ENCODE measurements at places on chromosomes 7 and 10.

GRCh38 chr7:71135116-71135515, 3.2 kb downstream of the GALNT17 start:
- no peak for DNase-seq

GRCh38 chr7:28725911-28726310, 232.2 kb downstream of the TRIL start:
- no peak for DNase-seq

- no peak for DNase-seq
These were observed 33.3 kb downstream of the DDC start for GRCh38 chr7:50531928-50532327.

DNA sequence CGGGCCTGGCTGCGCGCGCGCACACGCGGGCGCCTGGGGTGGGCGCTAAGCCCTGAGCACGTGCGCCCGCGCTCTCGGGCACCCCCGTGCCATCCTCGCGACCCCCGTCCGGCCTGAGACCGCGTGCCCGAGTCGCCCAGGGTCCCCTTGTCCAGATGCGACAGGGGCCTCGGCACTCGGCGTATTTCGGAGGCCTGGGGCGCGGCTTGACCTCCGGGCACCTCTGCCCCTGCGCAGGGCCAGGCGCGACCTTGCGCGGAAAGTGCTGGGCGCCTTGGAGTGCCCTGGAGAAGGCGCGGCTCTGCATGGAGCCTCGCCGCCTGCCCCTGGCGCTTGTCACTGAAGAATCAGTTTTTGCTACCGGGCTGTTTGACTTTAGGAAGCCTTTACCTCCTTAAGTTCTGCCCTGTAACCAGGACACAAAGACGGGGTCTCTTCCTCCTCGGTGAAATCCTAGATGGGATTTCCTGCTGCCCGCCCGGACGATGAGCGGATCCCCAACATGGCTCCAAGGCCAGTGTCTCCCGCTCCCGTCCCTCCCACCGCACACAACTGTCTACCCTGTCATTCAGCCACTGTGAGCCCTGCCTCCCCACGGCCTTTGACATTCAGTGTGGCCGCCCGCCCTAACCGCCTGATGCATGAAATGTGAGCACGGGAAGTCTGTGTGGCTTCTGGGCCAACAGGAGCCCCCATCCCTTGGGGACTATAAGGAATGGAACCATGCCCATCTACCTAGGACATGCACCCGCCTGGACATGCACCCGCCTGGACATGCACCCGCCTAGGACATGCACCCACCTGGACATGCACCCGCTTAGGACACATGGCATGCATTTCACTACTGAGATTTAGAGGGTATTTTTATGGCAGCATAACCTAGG, 1.1 kb upstream of the STK32C start:
- DNase-seq, result no peak

DNA sequence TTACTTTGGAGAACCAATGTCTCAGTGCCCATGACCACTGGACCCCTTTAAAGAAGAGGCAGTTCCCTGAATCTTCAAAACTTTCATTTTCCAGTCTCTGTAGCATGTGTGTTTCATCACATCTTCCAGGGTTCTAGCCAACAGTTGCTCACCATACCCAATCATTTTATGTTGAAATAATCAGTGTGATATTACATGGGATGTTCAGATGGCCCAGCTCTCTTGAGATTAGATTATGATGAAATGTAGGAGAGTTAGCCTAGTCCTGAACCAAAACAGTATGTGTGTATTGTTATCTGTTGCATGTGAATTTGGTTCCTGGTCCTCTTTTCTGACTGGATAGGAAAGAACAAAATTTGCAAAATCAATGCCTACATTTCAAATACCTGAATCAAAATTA, 144.5 kb downstream of the ANKRD7 start:
- DNase-seq, result no peak

DNA sequence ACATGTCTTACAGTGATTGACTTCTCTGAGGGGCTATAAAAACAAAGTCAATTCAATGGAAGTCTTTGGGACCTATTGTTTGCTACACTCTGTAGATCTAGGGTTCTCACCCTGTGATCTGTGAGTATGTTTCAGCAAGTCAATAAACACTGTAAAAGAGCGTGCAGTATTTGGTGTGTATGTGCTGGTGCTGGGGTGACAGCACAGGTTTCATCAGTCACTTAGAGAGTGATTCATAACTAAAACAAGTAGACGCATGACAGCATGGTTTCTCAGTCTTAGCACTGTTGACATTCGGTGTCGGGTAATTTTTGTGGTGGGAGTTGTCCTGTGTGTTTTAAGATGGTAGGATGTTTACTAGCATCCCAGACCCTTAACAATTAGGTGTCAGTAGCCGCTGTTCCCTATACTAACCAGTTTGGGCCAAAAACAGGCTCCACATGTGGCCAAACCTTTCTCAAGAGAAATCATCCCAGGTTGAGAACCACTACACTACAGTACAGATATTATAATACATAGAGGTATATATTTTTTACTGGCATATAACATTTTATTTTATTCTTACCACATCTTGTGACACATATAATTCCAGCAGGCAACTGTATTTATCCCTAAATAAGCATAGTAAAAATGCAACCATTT, 411.8 kb downstream of the ARL4A start:
- DNase-seq, result no peak

DNA sequence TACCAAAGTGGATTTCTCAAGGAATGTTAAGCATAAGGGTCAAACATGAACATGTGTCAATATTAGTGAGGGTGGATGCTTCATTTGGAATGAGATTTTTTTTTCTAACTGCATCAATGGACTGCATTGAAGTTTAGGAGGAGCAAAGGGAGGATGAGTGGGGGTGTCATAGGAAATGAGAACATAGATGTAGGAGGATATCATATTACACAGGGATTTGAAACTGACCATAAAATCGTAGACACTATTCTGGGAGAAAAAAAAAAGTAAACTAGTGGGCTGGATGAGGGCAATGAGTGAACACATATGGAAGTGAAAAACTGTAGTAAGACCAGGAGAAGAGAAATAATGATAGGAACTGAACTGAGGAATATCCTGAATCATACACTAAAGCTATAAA, 109.4 kb downstream of the SEMA3A start:
- DNase-seq, result no peak

GRCh38 chr10:70786799-70787415, 1.7 kb upstream of the TBATA start:
- no peak for DNase-seq

GRCh38 chr7:24966802-24967201, 13.2 kb downstream of the OSBPL3 start:
- DNase-seq, result no peak

GRCh38 chr7:40371806-40372440, 237.1 kb downstream of the SUGCT start:
- no peak for DNase-seq

DNA sequence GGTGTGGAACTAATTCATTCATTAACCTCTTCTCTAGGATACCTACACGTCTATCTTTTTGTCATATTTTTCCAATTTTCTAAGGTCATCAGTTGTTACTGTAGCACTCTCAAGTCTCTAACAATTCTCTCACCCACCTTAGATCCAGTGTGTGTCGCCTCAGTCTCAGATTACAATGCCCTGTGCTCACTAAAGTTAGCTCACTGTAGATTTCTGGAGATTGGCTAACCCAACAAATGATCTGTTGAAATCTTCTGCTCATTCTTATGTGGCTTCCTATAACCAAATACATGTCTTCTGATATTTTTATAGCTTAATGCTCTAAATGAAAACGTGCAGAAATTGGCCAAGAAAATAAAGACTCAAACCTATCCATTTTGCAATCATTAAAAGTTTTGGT, 142.6 kb downstream of the SLC25A13 start:
- DNase-seq, result no peak

DNA sequence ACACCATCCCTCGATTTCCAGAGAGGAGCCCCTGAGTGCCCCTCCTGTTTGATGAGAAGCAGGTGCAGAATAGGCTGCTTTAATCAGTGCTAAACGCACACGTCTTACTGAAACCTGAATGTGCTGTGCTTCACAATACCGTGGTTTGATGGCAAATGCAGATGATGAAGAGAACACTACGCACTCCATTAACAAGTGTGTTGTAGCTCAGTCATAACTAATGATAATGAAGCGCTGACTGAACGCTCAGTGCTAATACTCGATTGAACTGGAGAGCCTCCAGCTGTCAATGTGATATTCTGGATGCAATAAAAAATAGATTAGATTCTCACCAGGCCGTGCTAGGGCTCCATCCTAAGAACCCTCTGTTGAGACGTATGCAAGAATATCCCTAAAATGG, 279.7 kb upstream of the PLPP4 start:
- no peak for DNase-seq

DNA sequence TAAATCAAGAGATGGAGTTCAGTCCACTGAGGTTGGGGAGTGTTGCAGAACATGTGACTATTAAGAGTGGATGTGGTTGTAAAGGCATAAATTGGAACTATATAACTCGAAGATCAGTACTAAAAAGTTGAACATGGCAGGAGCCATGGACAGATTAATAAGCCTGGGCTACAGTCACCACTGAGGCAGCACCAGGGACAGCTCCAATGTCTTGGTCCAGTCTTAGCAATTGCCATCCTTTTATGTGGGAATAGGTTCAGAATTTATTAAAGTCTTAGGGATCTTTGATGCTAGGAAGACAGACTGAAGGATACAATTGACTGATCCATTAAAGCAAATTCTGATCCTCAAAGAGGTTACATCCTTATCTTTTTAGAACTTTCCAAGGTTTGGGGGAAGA, 156.6 kb downstream of the ADRA2A start:
- no peak for DNase-seq

DNA sequence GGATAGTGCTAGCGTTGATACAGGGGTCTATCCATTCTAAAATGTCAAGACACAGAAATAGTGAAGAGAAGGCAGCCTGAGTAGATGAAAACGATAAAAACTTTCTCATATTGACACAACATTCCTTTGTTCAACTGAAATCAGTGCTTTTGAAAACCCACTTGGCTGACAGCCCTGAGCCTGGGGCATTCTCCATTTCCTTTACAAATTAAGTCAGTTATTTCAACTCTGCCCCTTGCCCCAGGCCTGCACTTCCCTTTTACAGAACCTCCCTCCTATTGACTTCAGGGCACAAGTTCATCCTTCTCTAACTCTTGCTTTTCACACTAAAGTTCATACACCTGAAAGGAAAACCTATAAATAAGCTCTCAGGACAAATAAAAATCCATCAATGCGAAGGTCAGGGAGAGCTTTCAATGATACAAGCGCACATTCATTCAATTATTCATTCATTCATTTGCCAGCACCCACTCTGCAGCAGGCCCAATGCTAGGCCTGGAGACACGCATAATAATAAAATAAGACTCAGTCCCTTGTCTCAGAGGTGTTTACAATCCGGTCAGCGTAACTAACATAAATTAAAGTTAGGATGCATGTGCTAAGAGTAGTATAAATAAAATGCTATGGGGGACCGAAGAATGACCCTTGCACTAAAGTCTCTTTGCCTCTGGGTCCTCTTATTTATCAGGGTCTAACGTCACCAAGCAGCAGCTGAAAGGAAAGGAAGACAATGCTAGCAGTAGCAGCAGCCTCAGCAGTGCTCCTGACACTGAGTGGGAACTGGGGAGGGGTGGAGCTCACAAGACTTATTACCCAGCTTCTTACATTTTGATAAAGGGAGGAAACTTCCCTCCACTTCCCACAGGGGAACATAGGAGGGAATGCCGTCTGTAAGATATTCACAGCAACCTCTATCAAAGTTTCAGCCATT, 134.8 kb downstream of the PDE1C start:
- no peak for DNase-seq

- no peak for DNase-seq
These were observed 172.8 kb downstream of the GRID1 start for GRCh38 chr10:86193841-86194240.

- no peak for DNase-seq
These were observed 109.8 kb downstream of the HPSE2 start for GRCh38 chr10:99125879-99126278.

GRCh38 chr7:2008101-2008935, 224.4 kb downstream of the MAD1L1 start:
- DNase-seq, result no peak

DNA sequence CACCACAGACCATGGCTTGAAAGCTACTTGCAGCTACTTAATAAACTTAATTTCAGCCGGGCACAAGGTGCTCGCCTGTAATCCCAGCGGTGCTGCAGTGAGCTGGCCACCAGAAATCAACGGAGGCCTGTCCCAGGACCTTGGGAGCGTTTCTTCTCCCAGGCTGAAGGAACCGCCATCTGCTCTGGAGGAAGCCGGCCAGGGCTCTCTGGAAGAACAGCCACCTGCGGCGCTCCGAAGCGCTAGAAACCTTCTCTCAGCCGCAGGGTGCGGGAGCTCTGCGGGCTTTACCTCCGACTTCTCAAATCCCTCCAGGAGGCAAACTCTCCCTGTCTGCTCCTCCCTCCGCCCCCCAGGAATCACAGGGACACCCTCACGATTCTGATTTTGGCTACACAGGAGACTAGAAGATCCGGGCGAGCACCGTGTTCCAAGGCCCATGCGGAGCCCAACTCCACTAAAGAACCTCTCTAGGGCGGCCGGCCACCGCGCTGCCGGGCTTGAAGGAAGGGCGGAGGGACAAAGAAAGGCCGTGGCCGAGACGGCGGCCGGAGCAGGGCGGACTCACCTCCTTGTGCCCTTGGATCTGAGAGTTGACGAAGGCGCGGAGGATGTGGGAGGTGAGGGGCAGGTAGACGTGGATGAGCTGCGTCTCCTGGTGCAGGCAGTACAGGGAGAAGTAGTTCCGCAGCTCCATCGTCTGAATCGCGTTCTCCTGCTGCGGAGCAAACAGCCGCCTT, 14.4 kb downstream of the NUDT1 start:
- DNase-seq, result no peak

DNA sequence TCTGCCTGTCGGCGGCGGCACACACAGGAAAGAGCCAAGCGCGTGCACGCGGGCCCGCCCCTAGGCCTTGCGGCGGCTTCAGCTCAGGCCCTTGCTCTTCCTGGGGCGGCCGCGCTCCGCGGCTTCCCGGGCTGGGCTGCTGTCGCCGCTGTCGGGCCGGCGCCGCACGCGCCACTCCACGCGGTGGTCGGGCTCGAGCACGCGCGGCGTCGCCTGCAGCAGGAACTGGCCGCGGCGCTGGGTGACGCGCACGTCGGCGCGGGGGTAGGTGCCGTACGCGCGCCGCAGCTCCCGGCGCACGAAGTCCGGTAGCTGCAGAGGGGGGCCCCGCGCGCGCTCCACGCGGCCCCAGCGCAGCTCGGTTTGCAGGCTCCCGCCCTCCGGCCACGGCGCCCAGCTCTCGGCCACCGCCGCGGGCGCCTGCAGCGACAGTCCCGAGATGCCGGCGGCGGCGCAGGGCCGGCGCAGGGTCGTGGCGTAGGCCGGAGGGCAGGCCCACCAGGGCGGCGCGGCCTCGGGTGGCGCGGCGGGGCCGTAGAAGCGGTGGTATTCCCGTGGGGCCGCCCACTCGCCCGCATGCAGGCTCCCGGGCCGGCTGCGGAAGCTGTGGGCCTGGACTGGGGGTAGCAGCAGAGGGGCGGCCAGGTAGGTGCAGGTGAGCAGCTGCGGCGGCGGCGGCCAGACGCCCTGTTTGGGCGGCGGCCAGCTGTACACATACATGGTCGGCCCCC, 804 bp downstream of the C10orf95 start:
- DNase-seq, result peak; percentile 86
